ENCODE measurements at places on chromosomes 3 and 15.

DNA sequence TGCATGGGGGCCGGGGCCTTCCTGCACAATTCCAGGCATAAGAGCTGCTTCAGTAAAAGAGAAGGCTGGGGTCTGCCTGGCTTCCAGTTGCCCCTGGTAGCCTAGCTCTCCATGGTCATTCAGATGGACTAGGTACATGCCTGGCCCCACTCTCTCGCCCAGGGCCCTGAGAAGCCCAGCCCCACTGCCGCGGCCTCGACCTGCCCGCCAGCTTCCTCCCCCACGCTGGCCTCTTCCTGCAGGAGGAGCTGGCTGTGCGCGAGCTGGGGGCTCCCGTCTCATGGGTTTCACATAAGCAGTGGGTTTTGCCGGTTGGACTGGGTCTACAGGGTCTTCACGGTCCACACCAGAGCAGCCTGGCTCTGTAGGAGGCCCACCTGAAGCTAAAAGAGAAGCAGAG lies 3.6 kb downstream of the PRR20G start:
- DNase-seq = no peak

DNA sequence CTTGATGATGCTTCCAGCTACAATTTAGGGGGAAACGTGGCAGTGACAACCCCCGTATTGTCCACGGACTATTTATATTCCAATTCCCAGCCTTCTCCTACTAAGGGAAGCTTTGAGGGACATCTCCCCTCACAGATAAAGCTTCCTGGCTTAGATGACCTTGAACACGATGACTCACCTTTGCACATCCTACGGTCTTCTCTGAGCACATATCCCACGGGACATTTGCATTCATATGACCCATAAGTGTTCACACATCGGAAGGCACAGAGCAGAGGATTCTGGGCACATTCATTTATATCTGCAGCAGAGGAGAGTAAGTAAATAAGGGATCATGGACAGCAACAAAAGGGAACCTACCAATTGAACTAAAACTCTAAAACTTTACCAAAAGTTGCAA lies 101.5 kb downstream of the DUT start:
- DNase-seq = no peak

DNA sequence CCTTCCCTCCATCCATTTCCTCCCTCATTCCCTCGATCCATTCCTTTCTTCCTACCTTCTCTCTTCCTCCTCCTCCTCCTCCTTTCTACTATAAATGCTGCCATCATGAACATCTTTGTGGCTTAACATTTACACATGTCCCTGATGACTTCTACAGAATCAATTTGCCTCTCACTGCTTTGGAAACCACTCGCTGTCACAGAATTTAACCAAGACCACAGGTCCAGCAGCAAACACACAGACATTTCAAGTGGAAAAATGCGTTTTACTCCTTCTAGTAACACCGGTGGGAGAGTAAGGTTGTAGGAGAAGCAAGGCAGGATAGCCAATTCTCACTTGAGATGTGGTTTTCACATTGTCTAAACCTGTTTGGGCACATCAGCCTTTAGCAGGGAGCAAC lies 101.4 kb upstream of the LRIG1 start:
- no peak for DNase-seq

GRCh38 chr3:71441217-71441924 lies 142.2 kb downstream of the FOXP1 start:
- peak; percentile 72 for DNase-seq

DNA sequence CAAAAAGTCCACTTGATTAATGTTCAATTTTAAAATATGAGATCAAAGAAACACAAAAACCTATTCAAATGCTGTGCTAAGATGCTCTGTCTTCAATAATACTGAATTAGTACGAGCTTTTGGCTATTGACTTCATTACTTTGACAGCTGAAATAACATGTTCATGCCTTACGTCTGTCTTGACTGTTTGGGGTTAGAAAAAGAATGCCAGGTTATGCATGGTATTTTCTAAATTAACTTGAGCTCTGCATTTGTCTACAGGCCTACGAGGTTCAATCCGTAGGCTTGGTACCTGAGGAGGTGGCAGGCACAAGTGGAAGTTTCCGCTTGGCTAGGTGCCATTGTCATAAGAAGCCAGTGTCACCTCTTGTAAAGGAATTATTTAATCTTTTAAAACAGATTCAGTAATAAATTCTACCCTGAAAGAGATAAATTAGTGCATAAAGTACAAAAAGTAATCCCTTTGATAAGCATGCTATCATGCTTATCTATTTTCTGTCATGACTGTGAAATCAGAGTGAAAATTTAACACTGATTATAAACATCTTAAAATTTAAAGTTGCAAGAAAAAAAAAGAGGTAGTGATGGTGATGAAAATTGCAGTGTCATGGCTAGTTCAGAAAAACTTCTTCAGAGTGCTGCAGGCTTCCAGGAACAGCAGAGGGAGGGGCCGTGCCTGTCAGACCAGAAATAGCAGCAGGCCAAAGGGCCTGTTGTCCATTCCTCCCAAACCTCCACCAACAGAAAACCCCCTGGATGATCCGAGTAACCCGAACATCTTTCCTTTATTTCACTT lies 115.7 kb downstream of the ARRDC4 start:
- no peak for DNase-seq

DNA sequence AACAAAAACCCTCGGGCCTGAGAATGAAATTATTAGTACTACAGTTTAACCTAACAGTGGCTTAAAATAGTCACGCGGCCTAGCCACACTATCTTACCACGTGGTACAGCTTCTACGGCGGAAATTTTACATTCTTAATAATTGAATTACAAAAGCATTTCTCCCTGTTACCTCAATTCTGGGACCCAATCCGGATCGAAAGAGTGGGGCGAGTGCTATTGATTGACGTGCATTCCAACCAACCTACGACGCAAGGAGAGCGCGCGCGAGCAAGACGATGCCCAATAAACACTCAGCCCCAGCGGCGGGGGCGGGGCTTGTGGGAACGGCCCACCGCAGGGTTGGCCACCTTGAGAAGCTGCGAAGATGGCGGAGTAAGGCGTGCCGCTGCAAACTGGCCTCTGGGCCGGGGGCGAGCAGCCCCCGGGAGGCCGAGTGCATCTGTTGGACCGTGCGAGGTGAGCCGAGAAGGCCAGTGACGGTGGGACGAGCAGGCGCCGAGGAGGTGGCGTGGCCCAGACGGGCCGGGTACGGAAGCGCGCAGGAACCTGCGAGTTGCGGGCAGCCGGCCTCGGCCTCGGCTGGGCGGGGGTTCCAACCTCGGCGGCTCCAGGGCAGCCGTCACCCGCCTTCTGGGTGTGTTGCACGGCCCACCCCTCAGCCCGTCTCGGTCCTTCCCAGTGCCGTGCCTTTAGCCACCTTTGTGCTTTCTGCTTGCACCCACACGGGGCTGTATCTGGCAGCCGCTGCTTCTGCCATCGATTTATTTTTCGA lies 48.6 kb downstream of the OIP5 start:
- DNase-seq = peak; percentile 100

- DNase-seq = no peak
These were observed 38.6 kb upstream of the HES1 start for GRCh38 chr3:194097141-194097882.

DNA sequence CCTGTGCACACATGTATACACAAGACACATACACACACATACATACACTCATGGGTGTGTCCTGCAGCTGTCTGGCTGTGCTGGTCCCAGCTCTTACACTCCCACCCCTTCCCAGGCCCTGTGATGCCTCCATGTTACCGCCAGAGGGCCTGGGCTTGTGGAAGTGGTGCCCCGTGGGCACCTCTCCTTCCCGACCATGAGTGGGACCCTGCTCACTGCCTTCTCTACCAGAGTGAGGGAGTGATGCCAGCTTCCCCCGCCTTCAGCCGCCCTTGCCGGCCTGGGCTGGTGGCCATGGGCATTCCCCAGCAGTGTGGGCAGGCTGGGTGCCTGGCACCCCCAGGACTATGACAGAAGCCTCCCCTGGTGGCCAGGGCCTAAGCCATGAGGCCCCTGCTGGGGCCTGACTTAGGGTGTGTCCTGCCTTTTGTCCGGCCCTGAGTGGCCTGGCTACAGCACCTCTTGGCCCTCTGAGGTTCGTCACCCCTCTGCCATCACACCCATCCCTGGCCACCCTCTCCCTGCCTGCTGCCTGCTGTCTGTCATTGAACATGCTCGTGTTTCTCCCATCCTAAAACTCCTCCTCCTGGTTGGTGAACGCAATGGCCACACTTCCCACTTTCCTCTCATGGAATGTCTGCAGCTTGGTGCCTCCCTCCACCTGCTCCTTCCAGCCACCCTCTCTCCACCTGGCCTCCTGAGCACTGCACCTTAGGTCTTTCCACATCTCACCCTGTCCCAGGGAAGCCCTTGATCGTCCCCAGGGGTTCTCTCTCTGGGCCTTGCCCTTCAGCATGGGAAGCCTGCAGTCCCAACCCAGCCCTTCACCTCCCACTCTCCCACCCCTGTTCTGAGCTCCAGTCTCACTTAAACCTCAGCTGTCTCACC lies 14.6 kb downstream of the HDAC11 start:
- DNase-seq = peak; percentile 72

DNA sequence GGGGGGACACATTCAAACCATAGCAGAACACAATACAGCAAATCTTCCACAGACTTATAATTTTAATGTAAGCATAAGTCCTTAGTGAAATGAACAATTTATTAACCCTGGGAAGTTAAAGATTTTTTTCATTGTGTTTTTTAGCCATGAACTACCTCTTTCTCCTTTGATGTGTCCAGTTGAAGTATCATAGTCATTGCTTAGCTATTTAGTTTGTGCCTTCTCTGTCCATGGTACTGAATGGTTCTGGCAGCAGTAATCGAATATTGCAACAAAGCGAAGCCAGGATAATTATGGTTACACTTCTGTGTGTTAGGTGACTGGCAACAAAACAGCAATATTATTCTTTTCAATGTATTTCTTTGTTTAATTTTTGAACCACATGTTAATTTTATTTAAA lies 403.0 kb upstream of the ONECUT1 start:
- peak; percentile 49 for DNase-seq

GRCh38 chr15:36066757-36067156 lies 512.7 kb upstream of the CDIN1 start:
- DNase-seq = no peak

DNA sequence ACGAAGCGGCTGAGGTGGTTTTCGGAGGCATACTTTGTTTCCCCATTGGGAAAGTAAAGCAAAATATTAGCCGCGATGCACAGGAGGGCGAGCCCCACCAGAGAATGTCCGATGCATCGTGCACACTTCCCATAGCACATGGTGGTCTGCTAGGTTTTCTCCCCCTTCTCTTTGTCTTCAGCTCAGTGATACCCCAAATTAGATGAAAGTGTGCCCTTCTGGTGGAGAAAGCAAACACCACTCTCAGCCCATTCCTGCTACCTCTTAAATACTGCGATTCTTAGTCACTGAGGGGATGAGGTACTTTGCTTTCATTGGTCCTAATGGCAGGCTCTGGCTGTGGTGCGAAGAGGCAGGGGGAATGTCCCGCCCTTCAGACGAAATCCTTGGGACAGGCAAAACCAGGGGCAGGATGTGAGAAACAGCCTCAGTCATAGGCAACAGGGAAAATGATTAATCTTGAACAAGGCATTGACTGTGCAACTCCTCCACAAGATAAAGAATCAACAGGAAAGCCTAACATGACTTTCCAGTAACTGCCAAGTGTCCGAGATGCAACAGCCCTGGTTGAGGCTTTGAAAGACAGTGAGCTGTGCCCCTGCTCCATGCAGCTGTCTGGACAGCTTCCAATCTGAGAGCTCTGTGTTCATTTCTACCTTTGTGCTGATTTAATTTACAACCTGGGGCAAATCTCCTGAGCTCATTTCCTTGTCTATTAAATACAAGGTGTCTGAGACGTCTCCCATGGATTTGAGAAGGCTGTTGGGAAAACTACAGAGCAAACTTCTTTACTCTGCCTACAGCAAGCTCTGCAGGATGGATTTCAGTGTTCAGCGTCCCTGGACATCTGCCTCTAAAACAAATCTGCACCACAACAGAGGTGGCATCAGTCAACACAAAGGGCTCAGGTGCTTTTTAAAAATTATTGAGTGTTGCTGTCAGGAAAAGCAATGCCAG lies at the start of gene TM4SF1:
TSS of gene TM4SF1 (minus strand) at position 242 of the 957 bp plus-strand sequence. CDS start at position 140, 102 bp downstream.
- DNase-seq = no peak

DNA sequence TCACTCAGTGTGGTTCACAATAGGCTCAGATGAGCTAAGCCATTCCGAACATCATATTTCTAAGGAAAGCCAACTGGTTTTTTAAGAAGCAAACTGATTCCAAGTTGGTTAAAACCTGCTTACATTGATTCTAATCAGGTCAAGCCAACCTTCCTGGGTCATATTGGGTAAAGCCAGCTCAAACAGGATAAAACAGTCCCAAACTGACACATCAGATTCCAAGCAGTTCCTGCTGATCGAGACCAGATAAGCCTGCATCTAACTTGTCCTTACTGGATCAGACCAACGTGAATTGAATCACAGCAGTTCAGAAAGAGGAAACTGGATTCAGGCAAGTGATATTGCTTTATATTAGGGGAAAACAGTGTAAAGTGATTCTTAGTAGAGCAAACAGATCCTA lies 18.6 kb upstream of the THSD4 start:
- DNase-seq = no peak

GRCh38 chr3:66242788-66243464 lies 22.1 kb downstream of the SLC25A26 start:
- no peak for DNase-seq

- no peak for DNase-seq
These were observed 84.3 kb upstream of the TNFSF10 start for GRCh38 chr3:172607305-172608121.

- DNase-seq = no peak
These were observed 6.3 kb upstream of the GALNT15 start for GRCh38 chr3:16168211-16168610.

GRCh38 chr15:69593488-69593887 lies 140.9 kb downstream of the RPLP1 start:
- DNase-seq = no peak

- peak; percentile 41 for DNase-seq
These were observed 29.5 kb upstream of the NRROS start for GRCh38 chr3:196609805-196610515.

DNA sequence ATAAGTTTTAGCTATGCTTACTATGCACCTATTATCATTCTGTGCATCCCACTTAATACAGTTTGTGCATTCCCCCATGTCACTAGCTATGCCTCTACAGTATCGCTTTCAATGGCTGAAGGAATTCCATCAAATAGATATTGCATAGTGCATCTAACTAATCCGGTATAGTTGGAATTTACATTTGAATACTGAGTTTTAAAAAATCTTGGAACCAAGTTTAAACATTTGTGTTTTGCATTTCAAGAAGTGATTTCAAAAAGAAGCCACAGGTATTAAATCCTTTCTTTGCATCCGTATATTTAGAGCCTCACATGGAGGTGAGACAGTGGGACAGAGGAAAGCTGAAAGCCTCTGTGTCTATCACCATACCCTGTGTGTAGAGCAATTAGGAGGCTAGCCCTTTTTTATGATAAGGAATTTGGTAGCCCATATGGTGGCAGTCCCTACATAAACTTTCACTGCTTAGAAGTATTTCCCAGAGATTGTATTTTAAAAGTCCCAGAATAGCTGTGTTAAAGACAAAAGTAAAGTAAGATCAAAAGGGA lies 960.2 kb upstream of the CFAP20DC start:
- DNase-seq = no peak

DNA sequence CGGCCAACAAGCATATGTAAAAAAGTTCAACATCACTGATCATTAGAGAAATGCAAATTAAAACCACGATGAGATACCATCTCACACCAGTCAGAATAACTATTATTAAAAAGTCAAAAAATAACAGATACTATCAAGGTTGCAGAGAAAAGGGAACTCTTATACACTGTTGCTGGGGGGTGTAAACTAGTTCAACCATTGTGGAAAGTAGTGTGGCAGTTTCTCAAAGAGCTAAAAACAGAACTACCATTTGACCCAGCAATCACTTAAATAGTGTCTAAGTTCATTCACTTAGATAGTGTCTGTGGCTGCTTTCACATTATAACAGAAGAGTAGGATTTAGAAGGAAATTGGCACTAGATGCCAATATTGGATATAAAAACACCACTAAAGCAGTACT lies 49.7 kb downstream of the CGGBP1 start:
- DNase-seq = no peak

- no peak for DNase-seq
These were observed 273.4 kb upstream of the NSMCE3 start for GRCh38 chr15:29542994-29543393.

Measured in Karpas-422 (cell line).